ENCODE measurements at places on chromosomes 3 and 15. TPM values are rescaled to one million over a fixed set of nuclear protein-coding genes. Genes with fewer than 3 reads are reported as not detected.

Gene ADAMTS17
- not detected for total RNA-seq

Gene ZNF385D
- total RNA-seq: 1.5 TPM

Gene FBXL22
- 0.16 TPM for total RNA-seq

Gene DGKG
- 2.5 TPM for total RNA-seq

Gene PYGO1
- total RNA-seq: 6.3 TPM

Gene GPR62
- not detected for total RNA-seq
